Vagina (tissue), 2 donors: ENCODE measurements at places on chromosomes 2 and 18. TPM values are rescaled to one million over a fixed set of nuclear protein-coding genes. Genes with fewer than 3 reads are reported as not detected.
A peak's percentile ranks its signal among the peaks of the same experiment; 100 is the strongest.

DNA sequence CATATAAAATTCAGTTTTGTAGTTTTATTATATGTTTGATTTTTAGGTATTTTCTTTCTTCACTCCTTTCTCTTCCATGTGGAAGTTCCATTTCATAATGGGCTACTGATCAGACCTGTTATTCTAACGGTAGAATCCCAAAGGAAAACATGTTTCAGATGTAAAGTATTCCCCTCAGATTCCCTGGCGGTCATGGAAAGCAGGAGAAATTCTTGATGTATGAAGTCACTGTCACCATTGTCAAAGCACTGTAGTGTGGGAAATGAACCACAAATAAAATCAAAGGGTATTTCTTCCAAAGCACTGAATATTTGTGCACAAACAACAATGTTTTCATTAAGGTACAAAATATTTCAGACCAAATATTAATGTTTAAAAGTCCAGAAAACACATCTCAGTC is 237.3 kb upstream of the KLHL14 start:
- no peak for DNase-seq

GRCh38 chr2:176891105-176891504 is 321.5 kb upstream of the HNRNPA3 start:
- no peak for DNase-seq

DNA sequence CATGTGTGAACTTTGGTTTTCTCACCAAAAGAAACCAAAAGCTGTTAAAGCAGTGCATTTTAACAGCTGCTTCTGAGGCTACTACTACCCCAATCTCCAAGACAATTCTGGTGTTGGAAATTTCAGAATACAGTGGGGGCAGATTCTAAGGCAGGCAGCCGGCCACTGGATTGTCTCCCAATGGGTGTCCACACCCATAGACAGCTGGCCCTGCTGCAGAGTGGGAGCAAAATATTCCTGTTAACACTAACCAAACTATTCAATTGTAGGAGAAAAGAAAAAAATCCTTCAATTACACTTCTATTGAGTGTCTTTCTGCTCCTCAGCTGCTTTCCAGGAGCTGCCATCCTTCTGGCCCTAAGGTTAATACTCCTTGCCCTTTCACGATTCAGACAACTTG is 223.7 kb downstream of the ALK start:
- DNase-seq: peak; percentile 25

GRCh38 chr2:183678908-183679307 is 554.7 kb downstream of the NUP35 start:
- DNase-seq: no peak

FBXO41 gene
- 2.7 TPM for total RNA-seq

UGT1A7 gene
- total RNA-seq: 4.9 TPM

- no peak for DNase-seq
Measured at GRCh38 chr18:43571078-43571689, 293.9 kb upstream of the SYT4 start.

CUL3 gene
- total RNA-seq: 65.3 TPM

NIFK gene
- total RNA-seq: 33.1 TPM

- no peak for DNase-seq
Measured at GRCh38 chr2:139864821-139865302, 1084.7 kb upstream of the NXPH2 start.

- no peak for DNase-seq
Measured at GRCh38 chr2:111039628-111040383, 80.9 kb upstream of the BCL2L11 start.

DNA sequence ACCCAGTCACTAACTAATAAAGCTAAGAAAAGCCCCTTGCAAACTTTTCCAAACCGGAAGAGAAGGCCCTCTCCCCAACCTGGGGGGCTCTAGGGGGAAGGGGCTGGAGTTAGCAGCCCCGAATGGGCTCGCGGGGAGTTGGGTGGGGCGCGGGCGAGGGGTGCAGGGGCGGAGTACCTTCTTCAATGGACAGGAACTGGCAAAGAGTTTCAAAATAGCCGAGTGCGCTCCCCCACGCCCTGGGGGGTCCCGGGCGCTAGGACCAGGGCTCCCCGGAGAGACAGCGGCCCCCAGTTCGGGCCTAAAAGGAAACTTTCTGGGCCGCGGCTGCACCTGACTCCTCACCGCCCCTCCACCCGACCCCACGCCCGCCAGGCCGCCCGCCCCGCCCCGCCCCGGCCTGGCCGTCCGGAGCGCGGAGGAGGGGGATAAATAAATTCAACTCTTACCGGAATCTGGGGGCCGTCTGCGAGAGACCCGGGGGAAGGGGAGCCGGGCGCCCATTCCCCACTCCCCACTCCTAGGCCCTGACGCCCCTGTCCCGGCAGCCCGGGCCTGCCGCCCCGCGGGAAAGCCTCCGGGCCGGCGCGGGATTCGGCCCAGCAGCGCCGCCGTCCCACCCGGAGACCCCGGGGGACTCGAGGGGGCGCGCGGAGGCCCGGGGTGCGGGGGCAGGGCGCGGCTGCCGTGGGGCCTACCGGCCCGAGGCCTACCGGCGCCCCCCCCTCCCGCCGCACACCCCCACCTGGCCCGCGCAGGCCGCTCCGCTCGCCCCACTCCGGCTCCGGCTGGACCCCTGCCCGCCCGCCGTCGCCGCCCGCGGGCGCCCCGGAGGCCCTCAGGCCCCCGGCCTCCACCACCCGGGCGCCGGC is 868 bp downstream of the INO80D start:
- no peak for DNase-seq

- no peak for DNase-seq
Measured at GRCh38 chr2:85078536-85078935, 54.7 kb upstream of the TCF7L1 start.

SPP2 gene
- not detected for total RNA-seq

DNA sequence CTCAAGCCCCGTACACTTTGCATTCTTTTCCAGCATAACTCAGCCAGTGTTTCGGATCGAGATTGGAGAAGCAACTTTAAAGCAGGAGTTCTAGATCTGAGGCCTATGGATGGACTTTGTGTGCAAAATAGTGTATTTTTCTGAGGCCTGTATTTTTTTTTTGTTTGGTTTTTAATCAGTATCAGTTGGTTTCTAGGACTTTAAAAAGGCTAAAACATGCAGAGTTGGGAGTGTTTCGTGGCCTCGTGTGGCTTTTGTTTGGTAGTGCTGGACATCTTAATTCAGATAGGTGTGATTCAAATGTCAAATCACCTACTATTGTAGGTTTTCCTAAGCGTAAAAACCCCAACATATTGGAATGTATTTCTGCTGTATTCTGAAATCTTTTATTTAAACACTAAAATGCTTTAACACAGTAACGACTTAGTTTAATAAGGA is 282 bp upstream of the PUS10 start:
- no peak for DNase-seq

GRCh38 chr2:239816576-239817467 is 208.3 kb downstream of the NDUFA10 start:
- DNase-seq: no peak

- no peak for DNase-seq
Measured at GRCh38 chr18:54080858-54081257, 143.6 kb downstream of the MBD2 start.

SP140 gene
- total RNA-seq: 7.4 TPM

- DNase-seq: no peak
Measured at GRCh38 chr2:132652474-132652873, 17.5 kb downstream of the LYPD1 start.

DNA sequence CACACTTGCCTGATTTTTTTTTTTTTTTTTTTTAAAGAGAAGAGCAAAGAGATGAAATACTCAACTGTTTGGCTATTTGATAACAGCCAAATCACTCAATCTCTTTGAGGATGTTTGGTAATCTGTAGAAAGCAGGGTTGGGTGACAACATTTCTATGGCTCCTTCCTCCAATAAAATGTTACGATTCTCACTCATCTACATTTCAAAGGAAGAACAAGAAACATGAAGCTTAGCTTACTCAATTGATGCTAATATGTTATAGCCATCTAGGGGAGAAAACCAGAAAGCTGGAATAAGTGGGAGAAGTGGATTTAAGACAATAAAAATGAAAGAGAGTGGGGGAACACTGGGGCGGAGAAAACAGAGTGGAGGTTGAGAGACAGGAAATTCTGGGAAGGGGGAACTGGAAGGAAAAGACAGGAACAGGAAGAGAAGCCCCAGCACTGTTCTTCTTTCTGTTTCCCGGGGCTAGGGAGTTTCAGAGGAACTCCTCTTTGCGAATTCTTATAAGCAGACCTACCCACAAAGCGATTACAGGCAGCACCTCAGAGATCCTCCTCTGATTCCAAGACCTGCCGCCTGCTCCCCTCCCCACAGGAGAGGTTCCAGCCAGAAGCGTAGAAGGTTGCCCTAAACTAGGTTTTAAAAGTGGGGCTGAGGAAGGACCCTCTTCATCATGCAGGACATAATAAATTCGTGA is 13.3 kb downstream of the ST3GAL5 start:
- DNase-seq: no peak

DNA sequence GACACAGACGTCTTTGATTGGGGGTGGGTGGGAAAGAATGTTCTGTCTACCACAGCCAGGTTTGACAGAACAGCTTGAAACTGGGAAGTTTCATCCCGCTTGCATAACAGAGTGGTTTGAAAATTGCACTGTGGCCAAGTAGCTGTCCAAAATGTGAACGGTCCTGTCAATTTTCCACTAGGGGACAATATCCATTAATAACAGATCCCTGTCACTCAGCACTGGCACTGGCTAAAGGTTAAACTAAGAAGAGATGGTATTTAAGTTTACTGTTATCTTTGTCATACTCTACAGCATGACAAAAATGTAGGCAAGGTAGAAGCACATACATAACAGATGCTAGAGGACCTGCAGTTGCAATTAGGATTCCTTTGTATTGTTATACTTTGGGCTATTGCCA is 55.6 kb upstream of the ACMSD start:
- no peak for DNase-seq

DNA sequence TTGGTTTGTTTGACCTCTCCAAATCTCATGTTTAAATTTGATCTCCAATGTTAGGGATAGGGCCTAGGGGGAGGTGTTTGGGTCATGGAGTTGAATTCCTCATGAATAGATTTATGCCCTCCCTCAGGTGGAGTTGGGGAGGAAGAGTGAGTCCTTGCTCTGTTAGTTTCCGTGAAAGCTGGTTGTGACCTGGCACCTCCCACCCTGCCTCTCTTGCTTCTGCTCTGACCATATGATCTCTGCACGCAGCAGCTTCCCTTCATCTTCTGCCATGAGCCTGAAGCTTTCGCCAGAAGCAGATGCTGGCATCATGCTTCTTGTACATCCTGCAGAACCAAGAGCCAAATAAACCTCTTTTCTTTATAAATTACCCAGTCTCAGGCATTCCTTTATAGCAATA is 231.6 kb upstream of the ERBB4 start:
- no peak for DNase-seq

DNA sequence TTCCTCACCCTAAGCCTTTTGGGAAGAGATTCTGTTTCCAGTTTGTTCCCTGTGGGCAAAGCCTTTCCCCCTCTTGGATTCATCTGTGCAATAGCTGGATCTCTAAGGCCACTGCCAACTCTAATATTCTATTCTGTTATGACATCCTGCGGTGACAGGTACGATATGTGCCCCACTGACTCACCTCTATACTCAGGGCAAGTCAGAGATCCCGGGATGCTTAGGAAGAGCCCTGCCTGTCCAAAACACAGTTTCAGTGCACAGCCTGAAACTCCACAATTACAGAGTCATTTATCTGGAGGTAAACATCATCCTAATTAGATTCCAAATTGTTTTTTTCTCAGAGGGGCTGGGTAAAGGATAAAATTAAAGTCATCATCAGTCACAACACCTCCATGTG is 190.2 kb downstream of the TFCP2L1 start:
- DNase-seq: no peak

GRCh38 chr18:22983175-22983574 is 50.0 kb downstream of the RBBP8 start:
- DNase-seq: no peak

GALNT13 gene
- total RNA-seq: 0.25 TPM

MYO3B gene
- total RNA-seq: 0.49 TPM

DNA sequence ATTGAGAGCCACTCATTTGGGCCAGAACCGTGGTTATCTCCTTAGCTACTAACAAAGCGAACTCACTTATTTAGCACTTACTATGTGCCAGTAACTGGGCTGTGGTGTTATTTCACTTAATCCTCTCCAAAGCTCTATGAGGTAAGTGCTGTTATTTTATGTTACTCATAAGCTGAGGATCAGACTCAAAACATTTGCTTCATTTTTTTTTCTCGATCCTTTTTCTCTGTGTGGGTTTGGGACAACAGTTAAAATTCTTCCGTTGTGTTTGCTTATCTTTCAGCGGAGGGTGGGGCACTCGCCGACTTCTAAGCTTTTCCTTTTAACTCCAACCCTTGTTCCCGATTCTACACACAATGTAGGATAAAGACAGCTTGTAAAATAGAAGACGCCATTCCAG is 52.8 kb downstream of the TMEM178A start:
- no peak for DNase-seq

DNA sequence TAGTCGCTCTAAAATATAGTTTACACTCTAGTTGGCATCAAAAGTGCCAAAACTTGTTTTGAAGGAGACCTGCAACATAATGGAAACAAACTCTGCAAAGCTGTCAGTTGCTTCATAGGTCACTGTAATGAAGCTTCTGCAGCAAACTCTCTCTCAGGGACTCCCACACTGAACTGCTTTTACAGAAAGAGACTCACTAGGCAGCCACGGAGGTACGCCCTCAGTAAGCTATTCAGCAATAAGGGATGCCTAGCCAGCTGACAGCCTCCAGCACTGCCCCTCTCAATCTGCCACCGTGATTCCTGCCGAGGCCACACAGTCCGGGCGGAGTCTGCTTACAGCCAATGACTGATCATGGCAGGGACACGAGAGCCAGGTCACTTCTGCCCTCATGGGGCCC is 51.1 kb downstream of the COLEC12 start:
- DNase-seq: no peak

GCFC2 gene
- 35.6 TPM for total RNA-seq

- no peak for DNase-seq
Measured at GRCh38 chr18:60163622-60164021, 209.0 kb downstream of the MC4R start.

GRCh38 chr18:23835506-23835905 is 146.3 kb downstream of the LAMA3 start:
- no peak for DNase-seq

DNA sequence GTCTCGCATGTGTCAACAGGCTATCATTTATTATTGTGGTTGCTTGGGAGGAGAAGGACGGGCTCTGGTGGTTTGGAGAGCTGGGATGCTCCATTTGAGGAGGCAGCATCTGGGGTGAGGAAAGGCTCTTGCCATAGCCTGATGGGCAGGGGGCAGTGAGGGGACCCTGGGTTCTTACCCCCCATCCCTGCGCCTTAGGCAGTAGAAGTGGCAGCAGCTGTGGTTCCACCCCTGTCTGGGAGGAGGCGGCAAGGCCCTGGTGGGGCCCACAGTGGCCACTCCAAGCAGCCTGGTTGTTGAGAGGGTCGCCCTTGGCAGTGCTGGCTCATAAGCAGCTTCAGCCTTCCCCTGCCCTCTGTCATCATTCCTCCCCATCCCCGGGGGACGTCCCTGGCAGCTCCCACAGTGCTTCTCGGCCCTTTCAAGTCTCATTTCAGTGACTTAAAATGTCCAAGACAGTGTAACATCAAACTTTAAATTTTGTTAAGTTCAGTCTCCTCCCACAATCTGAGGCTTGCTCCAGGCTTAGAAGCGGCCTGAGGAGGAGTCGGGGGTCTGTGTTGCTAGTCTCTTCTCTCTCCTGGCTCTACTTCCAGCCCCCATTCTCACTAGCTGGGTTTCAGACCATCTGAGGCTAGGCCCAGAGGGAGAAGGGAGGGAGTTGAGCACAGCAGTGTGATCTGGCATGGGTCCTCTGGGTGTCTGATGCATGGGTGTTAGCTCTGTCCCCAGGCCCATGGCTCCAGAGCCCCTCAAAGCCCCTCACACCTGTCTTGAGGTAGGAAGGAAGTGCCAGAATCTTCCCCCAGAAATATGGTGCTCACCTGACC is 34.9 kb upstream of the PTPN4 start:
- no peak for DNase-seq

GRCh38 chr18:73981796-73982195 is 165.8 kb downstream of the FBXO15 start:
- no peak for DNase-seq
